ENCODE measurements at places on chromosomes 12 and 14. TPM values are rescaled to one million over a fixed set of nuclear protein-coding genes. Genes with fewer than 3 reads are reported as not detected.

- no peak for DNase-seq
- H3K27me3 ChIP-seq = no peaks in the 10 kb centered on the region
- no peaks in the 10 kb centered on the region for H3K4me1 ChIP-seq
- H3K36me3 ChIP-seq = no peaks in the 10 kb centered on the region
- H3K27ac ChIP-seq = no peak overlapping the region
These were observed 23.9 kb downstream of the PHLDA1 start for GRCh38 chr12:76007640-76008039.

DNA sequence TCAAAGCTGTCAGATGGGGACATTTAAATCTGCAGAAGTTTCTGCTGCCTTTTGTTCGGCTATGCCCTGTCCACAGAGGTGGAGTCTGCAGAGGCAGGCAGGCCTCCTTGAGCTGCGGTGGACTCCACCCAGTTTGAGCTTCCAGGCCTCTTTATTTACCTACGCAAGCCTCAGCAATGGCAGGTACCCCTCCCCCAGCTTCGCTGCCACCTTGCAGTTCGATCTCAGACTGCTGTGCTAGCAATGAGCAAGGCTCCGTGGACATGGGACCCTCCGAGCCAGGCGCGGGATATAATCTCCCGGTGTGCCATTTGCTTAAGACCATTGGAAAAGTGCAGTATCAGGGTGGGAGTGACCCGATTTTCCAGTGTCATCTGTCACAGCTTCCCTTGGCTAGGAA lies 115.5 kb downstream of the FUT8 start:
- no peaks in the 10 kb centered on the region for H3K36me3 ChIP-seq
- H3K4me1 ChIP-seq = no peaks in the 10 kb centered on the region
- no peak overlapping the region for H3K4me3 ChIP-seq
- no peak overlapping the region for H3K27ac ChIP-seq
- H3K27me3 ChIP-seq = no peaks in the 10 kb centered on the region

GRCh38 chr12:10669533-10669932 lies 4.3 kb downstream of the STYK1 start:
- peaks cover 9% of the 10 kb centered on the region for H3K4me1 ChIP-seq
- no peaks in the 10 kb centered on the region for H3K36me3 ChIP-seq
- H3K4me3 ChIP-seq = no peak overlapping the region

GRCh38 chr14:33332497-33332896 lies 393.8 kb downstream of the NPAS3 start:
- DNase-seq = no peak
- no peak overlapping the region for H3K27ac ChIP-seq
- H3K27me3 ChIP-seq = no peaks in the 10 kb centered on the region
- H3K4me3 ChIP-seq = no peak overlapping the region
- H3K36me3 ChIP-seq = no peaks in the 10 kb centered on the region

DNA sequence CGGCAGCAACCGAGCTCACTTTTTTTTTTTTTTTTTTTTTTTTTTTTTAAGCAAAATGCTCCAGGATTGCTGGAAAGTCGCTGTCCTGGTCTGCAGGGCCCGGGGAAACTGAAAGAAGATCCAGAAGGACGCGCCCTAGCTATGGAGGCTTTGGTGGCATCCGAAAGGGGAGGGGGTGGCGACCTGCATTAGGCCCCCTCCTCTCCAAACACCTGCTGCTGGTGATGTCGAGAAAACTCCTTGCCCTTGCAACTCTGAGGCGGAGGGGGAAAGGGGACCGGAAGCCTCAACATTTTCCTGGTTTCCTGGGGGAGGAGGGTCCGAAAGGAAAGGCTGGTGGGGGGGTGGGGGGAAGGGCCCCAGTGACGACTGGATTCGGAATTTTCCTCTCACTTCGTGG lies 421.1 kb downstream of the VRK1 start:
- peaks cover 7% of the 10 kb centered on the region for H3K4me1 ChIP-seq
- no peaks in the 10 kb centered on the region for H3K36me3 ChIP-seq
- no peak for DNase-seq

The KCNK10 gene
- not detected for total RNA-seq

DNA sequence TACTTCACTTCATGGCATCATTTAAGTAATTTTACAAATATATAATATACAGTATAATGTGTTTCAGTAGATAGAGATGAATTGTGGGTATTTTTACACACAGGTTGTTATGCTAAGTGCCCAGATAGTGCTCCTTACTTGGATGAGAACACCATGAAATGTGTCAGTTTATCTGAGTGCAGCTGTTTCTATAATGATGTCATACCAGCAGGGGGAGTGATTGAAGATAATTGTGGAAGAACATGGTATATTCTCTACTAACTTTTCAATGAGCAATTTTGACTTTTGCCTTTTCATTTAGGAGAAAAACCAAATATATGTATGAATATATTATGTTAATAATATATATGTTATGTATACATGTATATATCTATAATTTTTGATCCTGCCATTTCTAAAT lies 221.6 kb downstream of the LRRK2 start:
- H3K27me3 ChIP-seq = no peaks in the 10 kb centered on the region
- no peak overlapping the region for H3K27ac ChIP-seq

DNA sequence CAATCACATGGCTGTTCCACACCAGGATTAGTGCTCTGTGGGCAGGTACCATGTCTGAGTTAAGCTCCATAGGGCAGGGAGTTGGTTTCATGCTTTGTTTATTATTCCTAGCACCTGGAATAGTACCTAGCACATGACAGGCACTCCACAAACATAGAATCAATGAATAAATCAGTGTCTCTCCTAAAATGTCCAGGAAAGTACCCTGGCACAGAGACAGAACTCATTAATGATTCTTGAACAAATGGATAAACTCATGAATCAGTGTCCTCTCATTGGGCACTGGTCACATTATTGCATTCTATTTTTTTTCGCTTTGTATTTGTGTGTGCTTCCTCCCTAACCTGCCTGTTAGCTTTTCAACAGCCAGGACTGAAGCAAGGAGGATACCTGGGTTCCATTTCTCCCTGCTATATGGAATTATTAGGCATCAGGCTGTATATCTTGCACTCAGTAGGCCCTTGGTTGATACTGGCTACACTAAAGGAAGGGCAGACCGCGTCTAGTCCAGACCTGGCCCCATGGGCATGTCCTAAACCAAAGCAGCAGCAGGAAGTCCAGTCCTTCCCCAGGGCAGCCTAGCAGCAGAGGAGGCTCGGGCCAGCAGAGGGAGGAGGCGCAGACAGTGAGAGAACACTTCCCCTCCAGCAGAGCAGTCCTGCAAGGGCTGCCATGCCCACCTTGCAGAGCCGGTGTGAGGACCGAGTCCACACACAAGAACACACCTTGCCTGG lies 18.4 kb downstream of the HDAC7 start:
- H3K4me3 ChIP-seq = peak overlapping the region; percentile 13
- H3K27ac ChIP-seq = peak overlapping the region; percentile 99
- no peak for DNase-seq

GRCh38 chr14:89060191-89060590 lies 235.7 kb downstream of the TTC8 start:
- no peaks in the 10 kb centered on the region for H3K27me3 ChIP-seq
- H3K27ac ChIP-seq = no peak overlapping the region
- no peaks in the 10 kb centered on the region for H3K36me3 ChIP-seq
- peak; percentile 50 for DNase-seq
- H3K4me1 ChIP-seq = no peaks in the 10 kb centered on the region

The MSI1 gene
- not detected for total RNA-seq

- no peak for DNase-seq
- no peaks in the 10 kb centered on the region for H3K27me3 ChIP-seq
- no peaks in the 10 kb centered on the region for H3K36me3 ChIP-seq
- H3K4me3 ChIP-seq = no peak overlapping the region
- H3K4me1 ChIP-seq = no peaks in the 10 kb centered on the region
- no peak overlapping the region for H3K27ac ChIP-seq
These were observed 77.5 kb downstream of the LRRC9 start for GRCh38 chr14:59997449-59997848.

- DNase-seq = peak; percentile 100
- peak within 1 kb of the TSS; percentile 72 for H3K4me3 ChIP-seq
- H3K4me1 ChIP-seq = peaks cover 21% of the 10 kb centered on the region
- peaks cover 34% of the 10 kb centered on the region for H3K36me3 ChIP-seq
These were observed at the start of gene USP5 for GRCh38 chr12:6851921-6852650. Gene USP5, plus strand, starts transcription at chr12:6852150. Its CDS starts 30 bp downstream, at chr12:6852180.

- peaks cover 10% of the 10 kb centered on the region for H3K4me1 ChIP-seq
- no peak overlapping the region for H3K4me3 ChIP-seq
- DNase-seq = no peak
- no peaks in the 10 kb centered on the region for H3K36me3 ChIP-seq
These were observed 131.8 kb upstream of the KRAS start for GRCh38 chr12:25382311-25383106.

The GPR132 gene
- 1.2 TPM for total RNA-seq

The ZNF26 gene
- 12.1 TPM for total RNA-seq

DNA sequence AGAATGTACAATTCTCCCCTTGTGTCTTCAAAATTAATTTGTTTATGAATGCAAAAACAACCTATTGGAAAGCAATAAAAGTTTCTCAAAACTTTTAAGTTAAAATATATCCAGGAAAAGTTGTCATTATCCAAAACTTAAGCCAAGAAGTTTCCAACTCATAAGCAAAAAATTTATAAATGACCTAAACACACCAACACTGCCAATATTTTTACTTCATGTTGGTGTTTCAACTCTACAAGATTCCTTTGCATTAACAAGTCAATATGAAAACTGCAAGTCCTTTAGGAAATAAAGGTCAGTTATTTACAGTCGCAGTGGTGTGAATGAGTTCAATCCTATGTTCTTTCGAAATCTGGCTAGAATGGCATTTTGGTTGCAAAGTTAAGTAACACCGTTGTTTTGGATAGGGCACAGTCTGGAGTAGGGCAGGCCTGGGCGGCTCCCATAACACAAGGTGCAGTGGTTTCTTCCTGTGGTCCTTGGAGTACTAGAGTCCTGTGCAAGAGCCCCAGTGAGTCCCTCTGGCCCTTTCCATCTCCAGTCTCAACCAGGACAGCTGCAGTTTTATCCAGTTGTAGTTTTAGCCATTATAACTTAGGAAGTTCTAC lies 151.4 kb downstream of the MED13L start:
- H3K4me1 ChIP-seq = peaks cover 97% of the 10 kb centered on the region
- no peak for DNase-seq
- no peaks in the 10 kb centered on the region for H3K27me3 ChIP-seq
- H3K27ac ChIP-seq = peak overlapping the region; percentile 40
- H3K36me3 ChIP-seq = no peaks in the 10 kb centered on the region
- H3K4me3 ChIP-seq = no peak overlapping the region

GRCh38 chr14:102492531-102492910 lies 17.1 kb downstream of the ANKRD9 start:
- peaks cover 21% of the 10 kb centered on the region for H3K36me3 ChIP-seq
- no peaks in the 10 kb centered on the region for H3K4me1 ChIP-seq
- no peak for DNase-seq
- no peak overlapping the region for H3K4me3 ChIP-seq
- H3K27me3 ChIP-seq = no peaks in the 10 kb centered on the region

The CLEC2A gene
- total RNA-seq = not detected

DNA sequence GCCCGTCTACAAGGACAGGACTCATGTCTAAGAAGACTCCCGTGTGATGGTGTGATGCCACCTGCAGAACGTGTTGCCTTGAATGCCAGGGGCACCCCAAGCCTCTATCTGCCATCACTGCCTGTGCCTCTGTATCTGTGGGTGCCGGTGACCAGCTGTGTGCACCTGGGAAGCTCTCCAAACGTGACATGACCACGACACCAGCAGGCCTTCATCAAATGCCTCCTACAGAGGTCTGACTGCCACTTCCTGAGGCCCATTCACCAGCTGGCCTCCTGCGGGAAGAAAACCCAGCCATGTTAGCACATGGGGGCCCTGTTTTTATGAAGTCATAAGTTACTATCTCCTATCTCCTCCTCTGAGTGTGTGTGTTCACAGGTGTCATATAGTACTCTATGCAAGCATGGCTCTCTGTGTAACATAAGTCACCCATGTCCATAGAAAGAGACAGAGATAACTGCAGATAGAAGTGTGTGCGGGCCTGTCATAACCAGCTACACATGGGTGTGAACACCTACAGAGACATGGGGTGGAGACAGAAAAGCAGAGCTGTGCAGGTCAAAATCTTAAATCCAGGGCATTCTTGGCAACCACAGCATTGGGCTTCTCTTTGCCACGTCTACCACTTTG lies 18.3 kb upstream of the SERPINA4 start:
- H3K36me3 ChIP-seq = no peaks in the 10 kb centered on the region
- H3K4me3 ChIP-seq = no peak overlapping the region
- H3K27me3 ChIP-seq = peaks cover 47% of the 10 kb centered on the region
- no peak for DNase-seq
- H3K27ac ChIP-seq = no peak overlapping the region

DNA sequence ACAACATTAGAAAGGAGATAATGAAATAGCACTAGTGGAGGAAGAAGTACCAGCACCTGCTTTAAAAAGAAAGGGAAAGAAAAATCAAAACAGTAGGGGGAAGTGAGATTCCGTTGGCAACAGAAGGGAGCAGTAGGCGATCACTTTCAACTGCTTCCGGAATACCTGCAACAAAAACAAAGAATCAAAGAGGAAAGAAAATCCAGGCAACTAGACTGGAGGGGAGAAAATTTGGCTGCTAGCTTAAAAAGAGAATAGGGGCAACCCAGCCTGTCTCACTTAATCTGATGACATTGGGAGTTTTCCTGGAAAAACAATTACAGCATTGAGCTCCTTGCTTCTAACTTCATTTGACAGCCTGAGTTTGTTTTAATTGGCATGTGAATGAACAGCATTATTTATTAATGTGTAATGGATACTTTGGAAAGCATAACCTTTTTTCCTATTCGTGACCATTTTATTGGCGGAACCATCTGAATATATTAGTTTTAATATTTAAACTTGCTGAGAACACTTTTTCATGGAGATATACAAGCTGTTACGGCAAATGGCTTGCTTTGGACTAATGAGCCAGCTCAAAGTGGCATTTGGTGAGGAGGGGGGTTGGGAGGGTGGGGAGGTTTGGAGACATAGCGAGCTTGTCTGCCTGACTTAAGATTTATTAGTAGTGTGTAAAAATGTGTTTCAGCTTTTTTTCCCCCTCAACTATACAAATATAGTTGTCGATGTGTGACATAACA lies 2.5 kb upstream of the DACT1 start:
- H3K36me3 ChIP-seq = no peaks in the 10 kb centered on the region
- no peaks in the 10 kb centered on the region for H3K27me3 ChIP-seq
- no peak overlapping the region for H3K4me3 ChIP-seq
- H3K4me1 ChIP-seq = peaks cover 45% of the 10 kb centered on the region
- H3K27ac ChIP-seq = no peak overlapping the region

The SLC25A3 gene
- 507 TPM for total RNA-seq

- peaks cover 47% of the 10 kb centered on the region for H3K4me1 ChIP-seq
- DNase-seq = no peak
- H3K27ac ChIP-seq = no peak overlapping the region
These were observed 1.7 kb downstream of the ABCD2 start for GRCh38 chr12:39617887-39618286.

GRCh38 chr12:6869049-6870021 lies 2.0 kb downstream of the TPI1 start:
- H3K27me3 ChIP-seq = no peaks in the 10 kb centered on the region
- peaks cover 61% of the 10 kb centered on the region for H3K4me1 ChIP-seq
- peak overlapping the region; percentile 99 for H3K27ac ChIP-seq
- peak; percentile 96 for DNase-seq

DNA sequence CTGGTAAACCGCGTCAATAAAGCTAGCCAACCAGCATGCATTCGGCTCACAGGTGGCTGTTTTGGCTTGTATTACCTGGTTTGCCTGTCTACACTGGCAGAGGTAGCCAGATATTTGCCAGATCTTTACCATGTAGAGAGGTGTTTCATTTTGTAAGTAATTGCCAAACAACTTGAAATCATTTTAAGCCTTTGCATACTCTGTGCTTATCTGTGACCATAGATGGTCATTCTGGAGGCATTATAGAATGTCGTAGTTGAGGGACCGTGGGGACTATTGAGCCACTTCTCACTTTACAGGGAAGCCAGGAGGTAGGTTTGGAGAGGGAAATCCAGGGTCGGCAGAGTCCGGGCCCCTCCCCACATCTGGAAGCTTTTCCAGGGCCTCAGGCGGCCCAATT lies 5.9 kb downstream of the ADGRD1 start:
- peaks cover 3% of the 10 kb centered on the region for H3K36me3 ChIP-seq
- DNase-seq = peak; percentile 75
- no peak overlapping the region for H3K4me3 ChIP-seq
- no peaks in the 10 kb centered on the region for H3K27me3 ChIP-seq
